Hypothalamus (tissue), 51 donors: ENCODE measurements at places on chromosomes 5 and 9.

- no peak for DNase-seq
Observed at GRCh38 chr5:15791274-15791673, 291.3 kb downstream of the FBXL7 start.

- DNase-seq = no peak
Observed at GRCh38 chr9:135970128-135970815, 9.1 kb upstream of the UBAC1 start.

GRCh38 chr5:120466341-120467006 is 2.4 kb downstream of the PRR16 start:
- no peak for DNase-seq

DNA sequence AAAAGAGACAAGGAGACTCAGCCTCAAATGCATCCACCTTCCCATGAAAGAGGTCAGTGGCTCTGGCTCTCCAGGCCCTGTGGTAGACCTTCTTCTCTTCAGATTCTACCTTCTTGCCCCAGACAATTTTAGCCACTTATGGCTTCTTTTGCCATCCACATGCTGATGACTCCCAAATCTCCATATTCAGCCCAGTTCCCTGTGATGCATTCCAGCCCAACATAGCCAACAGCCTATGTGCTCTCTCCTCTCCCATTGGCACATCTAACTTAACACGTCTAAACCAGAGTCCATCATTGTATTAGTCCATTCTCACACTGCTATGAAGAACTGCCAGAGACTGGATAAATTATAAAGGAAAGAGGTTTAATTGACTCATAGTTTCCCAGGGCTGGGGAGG is 108.8 kb downstream of the FSTL4 start:
- DNase-seq = no peak

GRCh38 chr5:124436294-124436693 is 310.1 kb downstream of the ZNF608 start:
- DNase-seq = no peak

DNA sequence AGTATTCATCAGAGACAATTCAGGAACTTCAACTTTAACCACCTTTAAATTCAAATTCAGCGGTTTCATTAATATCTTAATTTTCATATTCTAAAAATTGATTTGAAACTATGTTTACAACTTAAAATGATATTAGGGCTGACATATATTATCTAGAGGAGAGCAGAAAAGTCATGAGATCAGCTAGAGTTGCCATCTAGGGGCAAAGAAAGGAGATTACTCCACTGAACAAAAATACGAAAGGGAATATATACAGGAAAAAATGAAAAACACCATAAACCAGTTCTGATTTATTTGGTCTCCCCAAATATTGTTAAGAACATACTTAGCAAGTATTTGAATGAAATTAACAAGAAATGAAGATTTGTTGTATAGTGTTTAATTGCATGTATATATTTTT is 946.3 kb downstream of the DTWD2 start:
- no peak for DNase-seq

- no peak for DNase-seq
Observed at GRCh38 chr5:135058331-135058732, 24.3 kb upstream of the PITX1 start.

DNA sequence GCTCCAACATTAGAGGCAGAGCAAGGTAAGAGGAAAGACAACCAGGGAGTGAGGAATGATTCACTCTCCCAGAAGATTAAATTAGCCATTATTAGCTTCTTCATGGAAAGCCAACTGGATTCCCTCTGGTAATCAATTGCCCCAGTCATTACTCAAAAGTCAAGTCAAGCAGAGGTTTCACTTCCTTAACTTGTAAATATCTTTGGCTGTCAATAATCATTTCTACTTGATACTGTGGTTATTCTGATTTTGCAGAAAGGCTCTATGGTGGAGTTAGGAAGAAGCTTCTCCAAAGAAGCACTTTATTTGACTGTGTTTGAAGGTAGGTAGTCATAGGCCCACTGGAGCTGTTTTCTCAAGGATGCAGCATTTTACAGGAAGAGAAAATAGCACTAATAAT is 78.0 kb downstream of the JAKMIP2 start:
- DNase-seq = no peak

DNA sequence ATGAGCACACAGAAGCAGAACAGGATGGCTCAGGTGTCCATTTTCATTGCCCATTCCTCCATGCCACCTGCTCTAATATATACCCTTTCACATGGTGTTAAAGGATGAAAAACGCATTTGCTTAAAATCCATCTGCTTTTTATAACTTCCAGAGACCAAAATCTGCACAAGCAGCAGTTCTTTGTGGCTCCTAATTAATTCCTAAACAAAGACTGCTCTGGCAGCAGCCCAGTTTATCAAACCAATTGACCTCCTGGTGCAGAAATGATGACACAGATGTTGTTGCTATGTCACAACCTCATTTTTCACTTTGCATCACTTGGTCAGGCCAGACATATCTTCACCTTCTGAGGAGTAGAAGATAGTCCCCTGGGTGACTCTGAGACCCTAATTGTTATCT is 141.2 kb downstream of the ASTN2 start:
- no peak for DNase-seq

- DNase-seq = no peak
Observed at GRCh38 chr9:134838651-134839454, 41.8 kb upstream of the FCN2 start.

DNA sequence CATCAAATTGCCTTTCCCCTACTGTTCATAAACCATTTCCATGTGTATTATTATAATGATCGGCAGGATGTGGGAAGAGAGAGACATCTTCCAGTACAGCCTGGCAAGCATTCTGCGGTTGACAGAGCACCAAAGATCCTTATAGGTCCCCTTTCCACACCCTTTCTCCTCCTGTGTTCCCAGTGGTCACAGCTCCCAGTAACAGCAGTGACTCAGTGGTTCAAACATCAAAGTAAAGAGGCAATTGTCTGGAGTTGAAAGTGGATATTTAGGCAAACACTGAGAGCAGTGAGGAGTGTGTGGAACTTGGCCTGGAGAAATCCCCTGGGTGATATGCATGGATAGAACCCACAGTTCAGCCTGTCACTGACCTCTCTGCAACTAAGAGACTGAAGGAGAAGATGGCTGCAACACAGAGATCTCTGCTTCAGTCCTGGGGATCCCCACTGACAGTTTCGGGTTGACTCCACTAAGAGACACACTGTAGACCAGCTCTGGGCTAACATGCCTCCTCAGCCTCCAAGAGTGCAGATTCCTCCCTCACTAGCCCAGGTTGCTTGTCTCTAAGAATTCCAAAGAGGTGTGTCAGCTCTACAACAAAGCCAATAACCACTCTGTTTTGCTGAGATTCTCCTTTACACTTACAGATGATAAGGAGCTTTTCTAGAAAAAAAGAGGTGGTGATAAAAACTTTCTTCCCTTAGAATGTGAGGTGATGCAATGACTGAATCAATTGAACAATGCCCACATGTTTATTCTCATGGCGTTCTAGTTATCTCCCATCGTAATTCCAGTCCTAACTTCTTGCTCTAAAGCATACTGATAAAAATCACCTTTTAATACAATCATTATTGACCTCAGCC is 94.4 kb upstream of the IL6ST start:
- no peak for DNase-seq

GRCh38 chr9:2125906-2126305 is 110.8 kb downstream of the SMARCA2 start:
- DNase-seq = no peak

- DNase-seq = no peak
Observed at GRCh38 chr5:146306838-146307237, 31.8 kb upstream of the POU4F3 start.

- DNase-seq = no peak
Observed at GRCh38 chr9:111001526-111001925, 36.7 kb downstream of the LPAR1 start.

DNA sequence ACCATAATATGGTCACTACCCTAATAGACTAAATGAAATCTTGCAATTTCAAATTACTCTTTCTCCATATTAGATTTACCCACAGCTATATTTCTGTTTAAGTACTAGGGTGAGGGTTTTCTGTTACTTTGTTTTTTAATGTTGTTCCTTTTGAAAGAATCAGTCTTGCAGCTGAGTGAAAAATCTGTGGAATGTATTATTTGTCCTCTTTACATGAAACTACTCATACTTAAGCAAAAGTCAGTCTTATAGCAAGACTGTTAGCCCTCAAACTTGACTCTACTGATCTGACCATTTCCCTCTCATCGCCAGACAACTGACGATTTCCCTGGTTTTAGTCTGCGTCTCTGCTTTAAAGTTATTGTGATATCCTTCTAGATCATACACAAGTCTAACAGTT is 84.0 kb downstream of the PIK3R1 start:
- DNase-seq = no peak

GRCh38 chr5:88940713-88941112 is 57.7 kb upstream of the MEF2C start:
- no peak for DNase-seq

GRCh38 chr9:134455934-134456755 is 129.9 kb downstream of the RXRA start:
- DNase-seq = no peak

- no peak for DNase-seq
Observed at GRCh38 chr9:71179183-71179582, 57.8 kb upstream of the TRPM3 start.

GRCh38 chr9:134171316-134172197 is 7.2 kb upstream of the RNU6ATAC start:
- no peak for DNase-seq

- DNase-seq = no peak
Observed at GRCh38 chr9:85716031-85716877, 25.5 kb downstream of the AGTPBP1 start.

DNA sequence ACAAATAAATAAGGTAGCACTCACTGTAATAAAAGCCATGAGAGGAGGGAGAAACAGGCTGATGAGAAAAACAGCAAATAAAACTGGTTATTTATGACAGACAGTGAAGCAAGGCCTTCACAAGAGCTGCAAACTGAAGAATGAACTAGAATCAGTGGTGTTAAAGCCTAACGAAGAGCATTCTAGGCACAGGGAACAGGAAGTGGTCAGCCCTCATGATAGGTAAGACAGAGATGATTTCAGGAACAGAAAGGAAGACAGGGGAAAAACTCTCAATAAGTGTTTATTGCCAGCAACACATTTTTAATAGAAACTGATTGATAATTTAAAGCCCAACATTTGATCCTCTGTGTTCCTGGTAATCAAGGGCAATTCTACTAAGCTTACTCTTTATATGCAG is 124.5 kb downstream of the EDIL3 start:
- no peak for DNase-seq

DNA sequence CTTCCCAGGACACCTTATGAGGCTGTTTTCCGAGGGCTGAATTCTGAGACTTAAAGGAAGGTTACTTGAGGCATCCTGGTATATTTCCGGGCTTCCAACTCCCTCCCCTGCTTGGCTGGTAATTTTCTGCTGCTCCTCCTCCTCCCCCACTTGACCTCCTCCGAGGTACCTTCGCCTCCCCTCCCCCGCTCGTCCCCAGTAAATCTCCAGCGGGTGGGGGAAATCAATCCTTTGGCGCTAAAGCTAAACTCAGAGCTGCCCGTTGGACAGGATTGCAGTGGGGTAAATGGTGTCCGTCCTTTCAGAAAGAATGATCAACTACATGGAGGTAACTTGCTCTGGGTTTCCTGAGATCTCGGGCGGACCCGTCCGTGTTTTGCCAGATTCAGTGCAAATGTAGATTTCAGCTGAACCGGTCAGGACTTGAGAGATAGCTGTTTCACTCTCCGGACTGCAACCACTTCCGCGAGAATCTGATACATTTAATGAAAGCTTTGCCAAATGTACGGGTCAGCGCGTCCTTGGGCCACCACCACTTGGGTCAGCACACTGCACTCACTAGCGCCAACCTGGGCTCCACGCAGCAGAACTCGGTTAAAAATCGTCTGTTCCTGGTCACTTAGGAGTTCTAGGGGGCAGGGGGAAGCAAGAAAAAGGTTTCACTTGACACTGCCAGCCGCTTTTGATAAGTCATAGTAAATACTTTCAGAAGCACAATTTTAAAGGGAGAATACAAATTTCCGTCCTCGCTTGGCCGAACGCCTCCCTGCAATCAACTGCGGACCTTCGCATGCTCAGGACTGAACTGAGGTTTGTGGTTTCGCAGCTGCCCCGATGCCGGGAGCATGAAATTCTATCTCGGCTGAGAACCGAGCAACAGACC is 4.6 kb upstream of the ISL1 start:
- DNase-seq = no peak

DNA sequence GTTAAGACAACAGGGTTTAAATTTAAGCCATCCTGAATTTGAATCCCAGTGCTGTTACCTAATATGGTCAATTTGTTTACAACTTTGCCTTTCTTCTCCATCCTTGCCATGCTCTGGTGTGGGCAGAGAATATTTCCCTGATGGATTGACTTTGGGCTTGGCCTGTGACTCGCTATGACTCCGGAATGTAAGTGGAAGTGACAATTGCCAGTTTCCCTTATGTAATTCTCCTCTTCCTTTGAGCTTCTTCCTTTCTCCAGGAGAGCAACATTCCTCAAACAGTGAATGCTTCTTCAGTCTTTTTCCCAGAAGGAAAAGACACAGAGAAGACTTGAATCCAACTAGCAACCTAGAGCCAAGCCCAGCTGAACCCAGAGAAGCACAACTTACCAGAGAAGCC is 159.1 kb downstream of the LURAP1L start:
- no peak for DNase-seq

DNA sequence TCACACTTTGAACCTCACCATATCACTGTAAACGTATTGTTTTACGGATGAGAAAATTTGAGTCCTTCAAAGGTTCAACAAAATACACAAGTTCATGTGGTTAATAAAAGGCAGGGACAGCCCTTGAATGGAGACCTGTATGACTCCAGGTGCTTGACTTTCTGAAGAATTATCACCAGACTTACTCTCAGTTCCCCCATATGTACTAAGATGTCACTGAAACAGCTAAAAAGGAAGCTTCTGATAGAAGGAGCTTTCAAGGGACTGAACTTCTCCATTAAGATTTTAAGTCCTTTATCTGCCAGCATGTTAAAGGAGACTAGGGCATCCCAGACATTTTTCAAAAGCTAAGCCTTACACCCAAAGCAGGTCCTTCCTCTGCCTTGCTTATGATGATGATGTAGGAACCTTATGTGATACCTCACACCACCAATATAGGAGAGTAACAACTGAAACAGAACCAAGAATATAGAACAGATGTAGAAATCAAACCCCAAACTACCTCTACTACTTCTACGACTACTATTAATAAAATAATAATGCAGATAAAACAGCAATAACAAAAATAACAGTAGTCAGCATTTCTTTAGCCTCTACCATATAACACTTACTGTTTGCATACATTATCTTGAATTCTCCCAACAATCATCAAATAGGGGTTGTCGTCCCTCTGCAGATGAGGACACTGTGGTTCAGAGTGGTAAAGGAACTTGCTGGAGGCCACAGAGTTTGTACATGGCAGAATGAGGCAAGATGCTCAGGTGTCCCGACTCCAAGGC is 273.9 kb downstream of the ELAVL2 start:
- DNase-seq = no peak

GRCh38 chr5:113375480-113376060 is 59.2 kb downstream of the TSSK1B start:
- no peak for DNase-seq

DNA sequence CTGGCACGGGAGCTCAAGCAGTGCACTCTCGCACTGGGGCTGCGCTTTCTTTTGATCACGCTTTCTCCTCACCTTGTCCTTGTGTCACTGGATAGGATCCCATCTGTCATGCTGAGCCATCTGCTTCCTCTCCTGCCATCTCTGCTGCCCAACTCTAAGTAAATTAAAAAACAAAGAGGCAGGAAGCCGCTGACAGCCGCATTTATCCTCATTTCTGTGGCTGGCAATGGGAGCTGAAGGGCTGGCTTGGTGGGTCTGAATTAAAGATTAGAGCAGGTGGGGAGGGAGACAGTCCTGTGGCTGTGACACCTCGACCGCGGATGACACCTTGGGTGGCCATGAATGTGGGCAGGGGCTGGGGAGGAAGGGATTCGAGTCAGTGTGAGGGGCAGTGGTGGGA is 159.2 kb upstream of the ALDH1B1 start:
- DNase-seq = no peak
